Gastroesophageal sphincter (tissue), 4 donors: ENCODE measurements at places on chromosomes 3 and 15.

DNA sequence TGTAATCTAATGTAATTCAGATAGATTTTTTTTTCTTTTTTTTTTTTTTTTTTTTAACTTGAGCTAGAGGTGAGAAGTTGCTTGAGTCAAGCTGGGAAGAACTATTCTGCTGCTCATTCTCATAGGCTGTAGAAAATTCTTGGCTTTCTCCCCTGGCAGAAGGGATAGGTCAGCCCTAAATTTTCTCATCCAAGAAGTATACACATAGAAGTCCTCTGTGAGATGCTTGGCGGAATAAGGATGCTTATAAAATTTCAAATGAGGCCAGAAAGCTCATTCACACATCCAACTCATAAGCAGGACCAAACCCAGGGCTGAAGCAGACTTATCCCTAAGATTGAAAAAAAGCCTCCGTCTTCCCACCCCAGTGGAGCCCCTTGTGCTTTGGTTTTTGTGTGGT is 572.5 kb downstream of the SQOR start:
- ATAC-seq, result no peak
- H3K36me3 ChIP-seq, result no peaks in the 10 kb centered on the region
- no peak overlapping the region for H3K27ac ChIP-seq
- no peaks in the 10 kb centered on the region for H3K27me3 ChIP-seq
- H3K4me3 ChIP-seq, result no peak overlapping the region
- no peaks in the 10 kb centered on the region for H3K4me1 ChIP-seq

GRCh38 chr3:46222435-46223161 is 14.5 kb upstream of the CCR1 start:
- no peak overlapping the region for H3K27ac ChIP-seq
- no peak overlapping the region for H3K4me3 ChIP-seq
- peaks cover 4% of the 10 kb centered on the region for H3K27me3 ChIP-seq
- no peaks in the 10 kb centered on the region for H3K36me3 ChIP-seq

DNA sequence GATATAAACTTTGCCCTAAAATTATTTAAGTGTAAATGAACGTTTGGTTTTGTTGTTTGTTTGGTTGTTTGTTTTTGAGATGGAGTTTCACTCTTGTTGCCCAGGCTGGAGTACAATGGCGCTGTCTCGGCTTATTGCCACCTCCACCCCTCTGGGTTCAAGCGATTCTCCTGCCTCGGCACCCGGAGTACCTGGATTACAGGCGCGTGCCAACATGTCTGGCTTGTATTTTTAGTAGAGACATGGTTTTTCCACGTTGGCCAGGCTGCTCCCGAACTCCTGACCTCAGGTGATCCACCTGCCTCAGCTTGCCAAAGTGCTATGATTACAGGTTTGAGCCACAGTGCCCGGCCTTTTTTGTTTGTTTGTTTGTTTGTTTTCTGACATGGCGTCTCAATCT is 87.9 kb upstream of the CHD2 start:
- no peaks in the 10 kb centered on the region for H3K27me3 ChIP-seq
- H3K36me3 ChIP-seq, result no peaks in the 10 kb centered on the region
- ATAC-seq, result no peak
- no peak overlapping the region for H3K27ac ChIP-seq

DNA sequence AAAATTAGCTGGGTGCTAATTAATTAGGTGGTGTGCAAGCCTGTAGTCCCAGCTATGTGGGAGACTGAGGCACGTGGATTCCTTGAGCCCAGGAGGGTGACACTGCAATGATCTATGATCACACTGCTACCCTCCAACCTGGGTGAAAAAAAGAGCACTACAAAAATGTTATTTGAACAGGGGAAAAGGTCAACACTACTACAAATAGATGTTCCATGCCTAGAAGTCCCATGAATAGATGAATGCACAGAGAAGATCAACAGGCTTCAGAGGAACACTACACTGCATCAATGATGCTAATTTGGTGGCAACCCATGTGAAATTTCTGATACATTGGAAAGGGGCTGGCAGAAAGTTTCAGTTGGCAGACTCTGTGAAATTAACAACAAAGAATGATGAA is 105.4 kb upstream of the FHIT start:
- peaks cover 23% of the 10 kb centered on the region for H3K4me1 ChIP-seq
- H3K27ac ChIP-seq, result no peak overlapping the region
- ATAC-seq, result no peak
- H3K4me3 ChIP-seq, result no peak overlapping the region
- no peaks in the 10 kb centered on the region for H3K27me3 ChIP-seq
- H3K36me3 ChIP-seq, result no peaks in the 10 kb centered on the region

- H3K4me3 ChIP-seq, result no peak overlapping the region
- no peak overlapping the region for H3K27ac ChIP-seq
- no peaks in the 10 kb centered on the region for H3K4me1 ChIP-seq
These were observed 996 bp downstream of the HCN4 start for GRCh38 chr15:73367624-73368300.

- H3K27ac ChIP-seq, result no peak overlapping the region
- H3K27me3 ChIP-seq, result no peaks in the 10 kb centered on the region
- no peak overlapping the region for H3K4me3 ChIP-seq
- no peaks in the 10 kb centered on the region for H3K36me3 ChIP-seq
These were observed 868.9 kb downstream of the SI start for GRCh38 chr3:164209363-164209762.

DNA sequence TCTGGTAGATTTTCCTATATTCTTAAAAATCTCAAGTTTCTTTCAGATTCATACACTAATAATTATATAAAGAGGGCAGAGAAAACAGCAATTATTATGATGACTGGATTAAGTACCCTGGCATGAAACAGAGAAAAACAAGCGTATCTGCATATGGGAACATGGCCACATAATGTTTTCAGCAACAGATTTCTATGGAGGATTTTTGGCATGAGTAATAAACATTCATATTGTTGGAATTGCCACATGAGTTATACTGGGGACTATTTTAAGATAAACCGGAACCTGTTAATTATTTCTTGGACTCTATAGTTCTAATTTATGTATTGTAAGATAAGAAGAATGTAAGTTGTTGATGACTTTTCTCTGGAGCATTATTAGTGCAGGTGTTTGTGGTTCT is 112.7 kb downstream of the OXSM start:
- H3K4me1 ChIP-seq, result peaks cover 24% of the 10 kb centered on the region
- H3K27me3 ChIP-seq, result no peaks in the 10 kb centered on the region
- no peak overlapping the region for H3K27ac ChIP-seq
- H3K36me3 ChIP-seq, result no peaks in the 10 kb centered on the region
- ATAC-seq, result no peak
- H3K4me3 ChIP-seq, result no peak overlapping the region

GRCh38 chr3:97692831-97693230 is 71.7 kb upstream of the ARL6 start:
- H3K4me1 ChIP-seq, result no peaks in the 10 kb centered on the region
- H3K36me3 ChIP-seq, result no peaks in the 10 kb centered on the region
- no peaks in the 10 kb centered on the region for H3K27me3 ChIP-seq
- H3K27ac ChIP-seq, result no peak overlapping the region
- H3K4me3 ChIP-seq, result no peak overlapping the region

DNA sequence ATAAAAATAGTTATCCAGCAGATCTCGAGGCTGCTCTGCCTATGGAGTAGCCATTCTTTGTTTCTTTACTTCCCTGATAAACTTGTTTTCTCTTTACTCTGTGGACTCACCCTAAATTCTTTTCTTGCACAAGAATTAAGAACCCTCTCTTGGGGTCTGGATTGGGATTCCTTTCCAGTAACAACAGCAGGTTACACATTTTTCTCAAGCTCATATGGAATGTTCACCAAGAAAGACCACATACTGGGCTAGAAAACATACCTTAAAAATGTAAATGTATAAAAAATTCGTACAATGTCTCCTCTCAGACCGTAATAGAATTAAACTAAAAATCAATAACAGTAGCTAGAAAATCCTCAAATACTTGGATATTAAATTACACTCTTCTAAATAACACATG is 299.2 kb downstream of the CNTN3 start:
- no peaks in the 10 kb centered on the region for H3K4me1 ChIP-seq
- no peaks in the 10 kb centered on the region for H3K36me3 ChIP-seq
- H3K27me3 ChIP-seq, result no peaks in the 10 kb centered on the region
- no peak overlapping the region for H3K4me3 ChIP-seq
- no peak overlapping the region for H3K27ac ChIP-seq
- no peak for ATAC-seq

DNA sequence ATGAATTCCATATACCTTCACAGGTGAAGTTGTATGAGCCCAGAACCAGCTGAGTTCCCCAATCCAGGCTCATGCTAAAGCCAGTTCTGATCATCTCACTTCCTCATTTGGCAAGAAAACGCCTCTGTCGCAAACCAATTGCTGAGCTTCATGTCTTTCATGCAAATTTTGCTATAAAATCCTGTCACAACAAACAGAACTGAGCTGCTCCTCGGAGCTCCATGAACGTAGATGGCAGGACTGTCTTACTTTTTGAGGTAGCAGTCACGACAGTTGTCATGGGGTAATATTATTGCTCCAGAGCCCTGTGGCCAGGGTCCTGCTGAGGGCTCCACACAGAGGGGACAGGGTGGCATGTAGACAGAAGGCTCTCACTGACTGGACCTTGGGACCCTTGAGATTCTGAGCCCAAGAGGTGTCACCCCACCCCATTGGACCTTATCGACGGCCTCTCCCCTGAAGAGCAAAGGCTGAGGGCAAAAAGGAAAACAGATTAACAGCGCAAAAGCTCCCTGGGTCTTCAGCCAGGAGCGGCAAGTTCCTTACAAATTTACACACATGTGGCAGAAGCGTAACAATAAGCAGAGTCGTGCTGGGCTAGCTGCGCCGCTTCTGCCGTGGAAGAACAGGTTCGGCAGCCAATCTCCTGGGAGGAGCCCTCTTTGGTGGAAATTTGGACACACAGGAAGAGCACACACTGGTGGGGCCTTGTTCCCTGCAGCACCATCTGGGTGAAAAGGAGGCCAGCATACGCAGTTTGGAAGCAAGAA is 249.2 kb downstream of the OPA1 start:
- H3K36me3 ChIP-seq, result no peaks in the 10 kb centered on the region
- H3K4me1 ChIP-seq, result no peaks in the 10 kb centered on the region
- no peaks in the 10 kb centered on the region for H3K27me3 ChIP-seq

DNA sequence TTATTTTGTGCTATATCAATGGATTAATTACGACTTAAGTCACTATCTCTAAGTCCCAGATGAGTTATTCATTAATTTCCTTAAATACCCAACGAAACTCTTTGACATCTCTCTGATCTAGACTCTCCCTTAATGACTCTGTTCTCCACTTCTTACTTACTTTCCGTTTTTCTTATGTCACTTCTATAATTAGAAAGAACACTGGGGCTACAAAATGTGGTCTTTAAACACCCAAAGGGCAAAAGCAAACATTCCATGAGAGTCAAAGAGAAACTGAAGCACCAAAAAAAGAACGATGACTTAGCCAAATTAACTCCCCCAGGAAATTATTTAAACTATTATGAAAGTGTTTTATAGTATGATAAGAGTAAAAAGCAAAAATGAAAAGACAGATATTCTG is 166.4 kb upstream of the UBE2E2 start:
- ATAC-seq, result no peak
- no peak overlapping the region for H3K4me3 ChIP-seq
- no peaks in the 10 kb centered on the region for H3K27me3 ChIP-seq
- H3K27ac ChIP-seq, result no peak overlapping the region
- no peaks in the 10 kb centered on the region for H3K4me1 ChIP-seq
- H3K36me3 ChIP-seq, result no peaks in the 10 kb centered on the region

DNA sequence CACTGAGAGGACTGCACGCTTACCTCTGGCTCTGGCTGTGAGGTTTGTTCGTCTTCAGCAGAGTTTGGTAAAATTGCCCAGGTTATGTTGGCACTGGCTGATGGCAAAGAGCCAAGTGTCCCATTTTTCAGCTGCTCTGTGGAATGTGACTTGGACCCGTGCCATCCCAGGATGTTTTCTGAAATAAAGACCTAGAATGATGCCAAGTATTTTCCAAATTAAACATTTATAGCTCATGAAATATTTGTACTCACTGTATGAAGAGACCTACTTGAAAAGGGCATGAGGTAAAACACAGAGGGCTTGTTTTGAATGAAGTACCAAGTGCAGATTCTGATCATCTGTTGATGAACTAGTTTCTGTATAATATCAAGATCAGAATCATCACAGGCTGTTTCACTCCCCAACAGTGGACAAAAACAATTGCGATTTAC is 200.5 kb downstream of the STT3B start:
- no peaks in the 10 kb centered on the region for H3K4me1 ChIP-seq
- no peak overlapping the region for H3K4me3 ChIP-seq
- no peaks in the 10 kb centered on the region for H3K36me3 ChIP-seq
- no peak for ATAC-seq
- H3K27ac ChIP-seq, result no peak overlapping the region

GRCh38 chr3:160445854-160446253 is 3.7 kb downstream of the TRIM59 start:
- ATAC-seq, result no peak
- H3K27ac ChIP-seq, result no peak overlapping the region
- H3K36me3 ChIP-seq, result no peaks in the 10 kb centered on the region
- H3K4me3 ChIP-seq, result no peak overlapping the region
- H3K27me3 ChIP-seq, result peaks cover 19% of the 10 kb centered on the region

GRCh38 chr3:192907784-192908183 is 9.9 kb downstream of the MB21D2 start:
- H3K27ac ChIP-seq, result no peak overlapping the region
- H3K36me3 ChIP-seq, result no peaks in the 10 kb centered on the region
- H3K4me1 ChIP-seq, result no peaks in the 10 kb centered on the region
- no peaks in the 10 kb centered on the region for H3K27me3 ChIP-seq

DNA sequence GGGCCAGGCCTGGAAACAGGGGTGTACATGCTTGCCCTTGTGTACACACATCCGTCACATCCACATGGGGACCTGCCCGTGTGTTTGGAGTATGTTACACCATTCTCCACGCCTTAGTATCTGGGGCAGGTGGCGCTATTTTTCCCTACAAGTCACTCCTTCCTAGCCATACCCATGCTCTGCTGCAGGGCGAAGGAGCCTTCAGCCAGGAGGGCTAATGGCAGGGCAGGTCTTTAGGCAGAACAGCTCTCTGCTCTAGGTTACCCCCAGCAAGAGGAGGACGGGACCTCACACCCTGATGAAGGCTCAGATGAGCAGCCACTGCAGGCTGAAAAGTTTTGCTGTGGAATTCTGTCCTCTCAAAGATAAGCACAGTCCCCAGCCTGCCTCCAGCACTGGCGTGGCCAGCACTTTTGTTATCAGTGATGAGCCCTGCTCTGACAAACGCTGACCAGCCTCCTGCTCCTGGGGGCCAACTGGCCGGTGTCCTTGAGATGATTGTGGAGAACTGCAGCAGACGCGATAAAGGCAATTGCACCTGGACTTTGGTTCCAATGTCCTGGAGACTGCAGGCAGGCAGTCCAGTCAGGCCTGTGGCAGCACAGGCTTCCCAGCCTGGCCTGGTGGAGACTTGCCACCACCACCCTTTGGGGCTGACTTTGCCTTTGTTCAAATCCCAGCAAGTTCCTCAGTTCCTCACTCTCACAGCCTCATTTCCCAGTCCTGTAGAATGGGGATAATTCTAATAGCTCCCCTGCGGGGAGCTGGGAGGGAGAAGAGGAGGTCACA is 19.8 kb upstream of the PIGZ start:
- no peaks in the 10 kb centered on the region for H3K36me3 ChIP-seq
- no peak overlapping the region for H3K27ac ChIP-seq
- peaks cover 9% of the 10 kb centered on the region for H3K27me3 ChIP-seq
- ATAC-seq, result no peak
- no peaks in the 10 kb centered on the region for H3K4me1 ChIP-seq

GRCh38 chr3:196377321-196377720 is 39.1 kb upstream of the TM4SF19 start:
- no peaks in the 10 kb centered on the region for H3K36me3 ChIP-seq
- no peak overlapping the region for H3K27ac ChIP-seq
- H3K27me3 ChIP-seq, result no peaks in the 10 kb centered on the region
- H3K4me3 ChIP-seq, result no peak overlapping the region
- H3K4me1 ChIP-seq, result no peaks in the 10 kb centered on the region
- ATAC-seq, result no peak
